Activated naive CD4-positive, alpha-beta T cell treated with anti-CD3 and anti-CD28 coated beads, Interleukin-2, amount 50 U/mL, for 72 hours (primary cell): ENCODE measurements at places on chromosomes 6 and 20. TPM values are rescaled to one million over a fixed set of nuclear protein-coding genes. Genes with fewer than 3 reads are reported as not detected.

VGLL2 gene
- total RNA-seq: not detected

GRCh38 chr6:146582857-146583256 is 15.9 kb upstream of the ADGB start:
- no peak for DNase-seq

ASIP gene
- total RNA-seq: not detected

PLG gene
- total RNA-seq: not detected

CRIP3 gene
- total RNA-seq: 6.4 TPM

GRCh38 chr20:14790771-14791620 is 453.6 kb upstream of the FLRT3 start:
- DNase-seq: no peak

- DNase-seq: no peak
These were observed 53.0 kb downstream of the SYCP2L start for GRCh38 chr6:10939840-10940239.

HLA-DRB5 gene
- 1.6 TPM for total RNA-seq

DNA sequence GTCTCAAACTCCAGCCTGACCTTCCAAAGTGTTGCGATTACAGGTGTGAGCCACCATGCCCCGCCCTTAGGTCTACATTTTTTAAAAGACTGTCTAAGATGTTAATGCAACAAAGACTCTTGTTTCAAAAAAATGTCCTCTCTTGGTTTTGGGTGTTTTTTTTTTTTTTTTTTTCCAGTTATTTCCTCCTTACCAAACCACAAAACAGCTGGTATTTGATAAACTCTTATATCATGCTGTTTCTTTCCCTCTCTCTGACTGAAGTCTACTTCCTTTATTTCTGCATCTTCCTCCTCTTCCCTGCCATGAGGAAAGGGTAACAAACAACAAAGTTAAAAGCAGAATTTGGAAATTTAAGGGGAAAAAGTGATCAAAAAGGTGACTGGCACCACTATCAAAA is 21.2 kb downstream of the STK38 start:
- DNase-seq: no peak
